ENCODE measurements at places on chromosomes 7 and 10. TPM values are rescaled to one million over a fixed set of nuclear protein-coding genes. Genes with fewer than 3 reads are reported as not detected.

- DNase-seq, result no peak
These were observed 15.5 kb upstream of the DNAJB12 start for GRCh38 chr10:72370201-72370722.

Gene HOXA1
- total RNA-seq, result 0.55 TPM

DNA sequence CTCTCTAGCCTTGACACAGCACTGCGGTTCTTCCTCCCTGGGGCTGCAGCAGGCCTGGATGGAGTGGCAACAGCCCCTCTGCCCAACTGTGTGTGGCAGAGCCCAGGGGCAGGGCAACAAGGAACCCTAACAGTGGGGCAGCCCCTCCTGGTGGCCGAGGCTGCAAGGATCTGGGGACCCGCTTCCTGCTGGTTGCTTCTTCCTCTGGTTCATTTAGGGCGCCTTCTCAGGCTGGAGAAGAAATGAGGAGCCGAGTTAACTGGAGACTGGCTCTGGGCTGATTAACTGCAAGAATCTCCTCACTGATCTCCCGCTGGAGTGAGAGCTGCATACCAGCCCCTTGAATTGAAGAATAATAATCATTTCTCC is 80.1 kb upstream of the EMX2 start:
- DNase-seq, result no peak

DNA sequence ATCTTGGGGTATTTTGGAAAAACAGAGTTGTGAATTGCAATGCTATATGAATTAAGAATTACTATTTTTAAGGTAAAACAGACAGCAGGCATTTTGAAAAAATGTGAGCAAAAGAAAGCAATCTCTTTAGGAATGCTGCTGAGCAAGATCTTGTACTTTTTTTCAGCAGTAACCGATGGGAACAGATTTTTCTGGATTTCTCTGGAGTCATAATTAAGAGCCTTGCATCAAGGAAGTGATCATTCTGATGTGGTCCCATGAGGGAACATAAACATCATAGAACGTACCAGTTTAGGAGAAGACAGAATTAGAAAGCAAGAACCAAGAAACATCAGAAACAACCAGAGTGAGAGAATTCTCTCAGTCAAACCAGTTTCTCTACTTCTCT is 157.0 kb upstream of the AGR3 start:
- DNase-seq, result no peak

Gene HMX3
- not detected for total RNA-seq

Gene GIMAP6
- 0.17 TPM for total RNA-seq

- DNase-seq, result no peak
These were observed 102.4 kb upstream of the SEMA3D start for GRCh38 chr7:85289279-85289678.
